ENCODE measurements at places on chromosomes 2 and 18. TPM values are rescaled to one million over a fixed set of nuclear protein-coding genes. Genes with fewer than 3 reads are reported as not detected.

- H3K27me3 ChIP-seq = no peaks in the 10 kb centered on the region
- H3K36me3 ChIP-seq = no peaks in the 10 kb centered on the region
- no peak overlapping the region for H3K4me3 ChIP-seq
- H3K4me1 ChIP-seq = no peaks in the 10 kb centered on the region
These were observed 11.7 kb downstream of the COLEC11 start for GRCh38 chr2:3606370-3607201.

GRCh38 chr18:68800075-68800474 lies 2.2 kb downstream of the CCDC102B start:
- H3K36me3 ChIP-seq = no peaks in the 10 kb centered on the region
- no peaks in the 10 kb centered on the region for H3K4me1 ChIP-seq
- no peaks in the 10 kb centered on the region for H3K27me3 ChIP-seq
- peak overlapping the region; percentile 3 for H3K4me3 ChIP-seq
- H3K27ac ChIP-seq = no peak overlapping the region

- DNase-seq = no peak
- H3K36me3 ChIP-seq = no peaks in the 10 kb centered on the region
- no peaks in the 10 kb centered on the region for H3K4me1 ChIP-seq
- H3K27me3 ChIP-seq = no peaks in the 10 kb centered on the region
- H3K4me3 ChIP-seq = no peak overlapping the region
- no peak overlapping the region for H3K27ac ChIP-seq
These were observed 3.0 kb downstream of the ARMC9 start for GRCh38 chr2:231201475-231201814.

GRCh38 chr2:236916181-236916580 lies 169.5 kb upstream of the COPS8 start:
- H3K4me1 ChIP-seq = no peaks in the 10 kb centered on the region
- H3K27me3 ChIP-seq = no peaks in the 10 kb centered on the region
- H3K4me3 ChIP-seq = no peak overlapping the region
- H3K36me3 ChIP-seq = no peaks in the 10 kb centered on the region

TEKT4 gene
- total RNA-seq = not detected

DNA sequence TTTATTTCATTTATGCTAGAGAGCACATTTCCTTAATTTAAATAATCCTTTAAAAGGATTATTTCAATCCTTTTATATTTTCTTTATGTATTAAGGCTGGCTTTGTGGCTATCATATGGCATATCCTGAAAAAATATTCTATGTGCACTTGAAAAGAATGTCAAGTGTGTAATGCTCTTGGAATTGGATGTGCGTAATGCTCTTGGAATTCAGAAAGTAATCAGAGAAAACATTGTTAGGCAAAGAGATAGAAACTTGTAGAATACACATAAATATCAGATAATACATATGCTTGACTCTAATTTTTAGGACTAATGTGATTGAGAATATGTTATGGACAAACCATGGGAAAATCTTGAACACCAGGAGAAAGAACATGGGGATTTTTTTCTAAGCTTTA lies 197.5 kb upstream of the COL3A1 start:
- no peak overlapping the region for H3K27ac ChIP-seq
- no peak overlapping the region for H3K4me3 ChIP-seq
- H3K27me3 ChIP-seq = no peaks in the 10 kb centered on the region

DNA sequence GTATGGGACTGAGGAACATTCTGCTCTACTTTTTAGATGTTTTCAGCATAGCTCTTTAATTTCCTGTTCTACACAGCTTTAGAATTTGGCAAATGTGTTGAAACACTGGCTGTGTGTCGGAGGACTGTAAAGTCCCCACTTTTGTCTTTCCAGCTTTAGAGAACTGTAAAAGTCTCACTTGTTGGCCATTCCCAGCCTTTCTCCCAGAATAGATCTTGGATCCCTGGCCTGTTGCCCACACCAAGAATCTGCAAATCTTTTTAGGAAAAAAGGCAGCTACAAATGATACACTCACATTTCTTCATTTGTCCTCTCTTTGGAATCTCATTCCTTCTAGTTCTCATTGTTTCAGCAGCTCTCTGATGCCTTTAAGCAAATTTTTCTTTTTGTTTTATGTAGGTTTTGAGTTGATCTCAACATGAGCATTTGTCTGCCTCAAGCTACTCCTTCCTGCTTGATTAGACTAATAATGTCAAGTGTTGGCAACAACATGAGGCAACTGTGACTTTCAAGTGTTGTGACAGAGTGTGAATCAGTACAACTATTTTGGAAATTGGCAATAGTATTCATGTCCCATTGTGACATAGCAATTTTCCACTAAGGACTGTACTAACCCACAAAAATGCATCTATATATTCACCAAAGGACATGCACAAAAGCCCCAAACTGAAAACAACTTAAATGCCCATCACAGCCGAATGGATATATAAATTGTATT lies 610.8 kb downstream of the EPHA4 start:
- no peaks in the 10 kb centered on the region for H3K4me1 ChIP-seq
- DNase-seq = no peak
- H3K27ac ChIP-seq = no peak overlapping the region
- no peak overlapping the region for H3K4me3 ChIP-seq
- no peaks in the 10 kb centered on the region for H3K27me3 ChIP-seq

GRCh38 chr2:238286551-238286950 lies 1.9 kb downstream of the PER2 start:
- no peaks in the 10 kb centered on the region for H3K27me3 ChIP-seq
- H3K27ac ChIP-seq = peak overlapping the region; percentile 97
- no peak overlapping the region for H3K4me3 ChIP-seq
- H3K4me1 ChIP-seq = peaks cover 19% of the 10 kb centered on the region
- peak; percentile 94 for DNase-seq

DNA sequence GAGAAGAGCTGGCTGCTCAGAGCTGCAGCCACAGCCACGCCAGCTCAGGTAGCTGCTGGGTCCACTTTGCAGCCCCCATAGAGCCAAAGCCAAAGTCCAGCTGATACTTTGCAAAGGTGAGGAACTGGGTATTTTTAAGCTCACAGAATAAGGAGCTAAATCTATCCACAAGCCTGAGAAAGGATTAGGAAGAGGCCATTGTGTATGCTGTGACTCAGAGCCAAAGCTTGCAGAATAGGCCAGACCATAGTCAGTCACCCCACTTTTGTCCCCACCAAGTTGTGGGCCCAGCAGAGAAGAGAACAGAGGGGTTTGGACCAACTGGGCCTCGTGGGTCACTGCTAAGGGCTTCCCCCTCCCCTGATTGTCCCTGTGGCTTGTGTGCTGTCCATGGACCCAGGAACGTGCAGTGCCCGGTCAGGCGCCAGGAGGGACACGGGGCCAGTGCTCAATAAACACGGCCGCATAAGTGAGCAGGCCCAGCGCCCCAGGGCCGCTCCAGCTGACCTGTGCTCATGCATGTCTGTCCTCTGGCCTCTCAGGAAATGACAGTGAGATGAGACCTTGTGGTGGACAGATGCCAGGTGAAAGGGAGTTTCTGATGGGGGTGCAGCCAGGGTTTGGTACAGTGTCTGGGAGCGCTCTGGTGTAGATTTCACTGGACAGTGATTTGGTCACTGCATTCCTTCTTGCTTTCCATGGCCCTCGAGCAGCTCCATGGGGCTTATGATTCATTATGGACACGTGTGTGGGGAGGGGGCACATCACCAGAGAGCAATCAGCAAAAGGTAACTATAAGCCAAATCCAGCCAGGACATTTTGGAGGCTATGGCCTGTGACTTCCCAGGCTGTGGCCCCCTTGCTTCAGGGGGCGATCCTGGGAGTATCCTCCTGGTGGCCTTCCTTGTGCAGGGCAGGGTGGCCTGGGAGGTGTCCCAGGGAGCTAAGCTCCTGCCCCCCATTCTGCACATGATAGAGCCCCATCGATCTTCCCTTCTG lies 31.3 kb downstream of the MAL start:
- DNase-seq = no peak
- H3K4me3 ChIP-seq = no peak overlapping the region
- H3K36me3 ChIP-seq = no peaks in the 10 kb centered on the region

COPS8 gene
- 205 TPM for total RNA-seq

GRCh38 chr2:99285526-99285925 lies 15.5 kb downstream of the LYG1 start:
- no peaks in the 10 kb centered on the region for H3K27me3 ChIP-seq
- no peak overlapping the region for H3K4me3 ChIP-seq
- no peak for DNase-seq
- no peaks in the 10 kb centered on the region for H3K36me3 ChIP-seq
- no peak overlapping the region for H3K27ac ChIP-seq
- no peaks in the 10 kb centered on the region for H3K4me1 ChIP-seq

CTDSP1 gene
- 113 TPM for total RNA-seq

GRCh38 chr2:125185691-125186270 lies 1160.7 kb downstream of the CNTNAP5 start:
- no peaks in the 10 kb centered on the region for H3K27me3 ChIP-seq
- H3K4me3 ChIP-seq = no peak overlapping the region
- no peaks in the 10 kb centered on the region for H3K4me1 ChIP-seq
- H3K27ac ChIP-seq = no peak overlapping the region
- no peaks in the 10 kb centered on the region for H3K36me3 ChIP-seq

GRCh38 chr2:158486970-158487325 lies 30.2 kb downstream of the PKP4 start:
- no peaks in the 10 kb centered on the region for H3K36me3 ChIP-seq
- no peak overlapping the region for H3K27ac ChIP-seq
- no peaks in the 10 kb centered on the region for H3K4me1 ChIP-seq
- no peak overlapping the region for H3K4me3 ChIP-seq
- no peak for DNase-seq
- H3K27me3 ChIP-seq = no peaks in the 10 kb centered on the region

DNA sequence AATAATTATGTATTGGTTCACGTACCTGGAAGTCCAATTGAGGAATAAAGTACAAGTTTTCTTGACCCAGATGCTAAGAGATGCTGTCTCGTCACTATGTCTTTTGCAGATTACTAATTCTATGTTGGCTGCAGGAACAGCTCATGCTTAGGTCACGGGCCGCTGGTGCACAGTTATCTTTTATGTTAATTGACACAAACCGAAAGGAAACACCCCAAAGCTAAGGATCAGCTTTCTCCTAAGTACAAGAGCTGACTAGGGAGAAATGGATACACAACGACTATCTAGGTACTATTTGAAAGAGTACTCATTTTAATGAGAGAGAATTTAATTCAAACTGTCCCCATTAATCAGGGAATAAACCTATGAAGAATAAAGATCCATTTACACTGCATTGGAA lies 217.7 kb upstream of the SLC35G4 start:
- no peak overlapping the region for H3K27ac ChIP-seq
- H3K4me3 ChIP-seq = no peak overlapping the region
- H3K4me1 ChIP-seq = no peaks in the 10 kb centered on the region

LBX2 gene
- total RNA-seq = 4.6 TPM

CHRND gene
- not detected for total RNA-seq

- no peaks in the 10 kb centered on the region for H3K27me3 ChIP-seq
- no peaks in the 10 kb centered on the region for H3K36me3 ChIP-seq
- H3K4me3 ChIP-seq = no peak overlapping the region
These were observed 62.8 kb upstream of the LAPTM4A start for GRCh38 chr2:20113986-20114938.

DNA sequence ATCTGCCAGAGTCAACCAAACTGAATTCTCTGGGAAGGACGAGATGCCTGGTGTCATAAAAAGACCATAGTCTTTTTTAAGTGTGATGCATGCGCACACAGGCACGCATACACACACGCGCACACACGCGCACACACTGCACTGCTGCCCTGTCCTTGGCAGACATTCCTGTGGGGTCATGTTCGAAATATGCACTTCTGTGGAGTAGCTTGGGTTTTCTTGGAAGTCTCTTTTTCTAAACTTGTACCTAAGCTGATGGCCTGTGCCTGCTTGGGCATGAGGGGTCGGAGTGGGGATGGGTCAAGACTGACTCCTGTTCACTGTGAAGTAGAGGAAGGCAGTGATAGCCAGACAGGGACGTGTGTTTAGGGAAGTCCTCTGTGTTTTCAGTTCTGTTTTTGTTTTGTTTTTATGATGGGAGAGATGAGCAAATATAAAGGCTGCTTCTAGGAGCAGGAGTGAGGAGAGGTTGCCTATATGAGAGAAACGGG lies 4.0 kb upstream of the RMC1 start:
- no peaks in the 10 kb centered on the region for H3K36me3 ChIP-seq
- no peak for DNase-seq
- peaks cover 2% of the 10 kb centered on the region for H3K4me1 ChIP-seq
- H3K27me3 ChIP-seq = no peaks in the 10 kb centered on the region
- no peak overlapping the region for H3K4me3 ChIP-seq
- no peak overlapping the region for H3K27ac ChIP-seq

- no peaks in the 10 kb centered on the region for H3K4me1 ChIP-seq
- H3K36me3 ChIP-seq = no peaks in the 10 kb centered on the region
- no peak overlapping the region for H3K4me3 ChIP-seq
- H3K27me3 ChIP-seq = no peaks in the 10 kb centered on the region
These were observed 365.6 kb upstream of the UBE2E3 start for GRCh38 chr2:180614776-180615175.

DNA sequence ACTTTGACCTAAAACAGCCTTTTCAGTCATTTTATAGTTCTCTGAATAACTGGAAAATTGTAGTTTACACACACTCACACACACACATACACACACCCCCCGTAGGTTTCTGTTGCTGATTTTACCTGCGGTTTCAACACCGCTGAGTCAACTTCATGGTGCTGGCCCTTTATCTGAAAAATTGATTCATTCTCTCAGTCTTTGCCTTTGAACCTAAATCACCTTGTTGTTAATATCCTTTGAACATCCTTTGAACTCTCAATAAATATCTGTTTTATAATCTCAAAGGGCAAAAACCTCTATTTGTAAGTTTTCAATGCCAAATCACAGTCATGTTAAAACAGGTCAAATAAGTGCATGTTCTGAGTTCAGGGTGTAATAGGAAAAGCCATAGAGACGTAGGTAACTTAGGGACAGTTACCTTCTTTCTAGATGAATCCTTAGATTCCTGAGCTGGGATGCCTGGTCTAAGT lies 109.0 kb upstream of the BZW1 start:
- H3K27me3 ChIP-seq = no peaks in the 10 kb centered on the region
- H3K27ac ChIP-seq = no peak overlapping the region
- no peak for DNase-seq
- H3K4me3 ChIP-seq = no peak overlapping the region
- no peaks in the 10 kb centered on the region for H3K36me3 ChIP-seq
- no peaks in the 10 kb centered on the region for H3K4me1 ChIP-seq

DPYSL5 gene
- total RNA-seq = not detected

- no peaks in the 10 kb centered on the region for H3K36me3 ChIP-seq
- no peak overlapping the region for H3K27ac ChIP-seq
- no peak for DNase-seq
- H3K4me1 ChIP-seq = no peaks in the 10 kb centered on the region
- no peak overlapping the region for H3K4me3 ChIP-seq
These were observed 742.6 kb upstream of the HS6ST1 start for GRCh38 chr2:129061069-129061768.

DNA sequence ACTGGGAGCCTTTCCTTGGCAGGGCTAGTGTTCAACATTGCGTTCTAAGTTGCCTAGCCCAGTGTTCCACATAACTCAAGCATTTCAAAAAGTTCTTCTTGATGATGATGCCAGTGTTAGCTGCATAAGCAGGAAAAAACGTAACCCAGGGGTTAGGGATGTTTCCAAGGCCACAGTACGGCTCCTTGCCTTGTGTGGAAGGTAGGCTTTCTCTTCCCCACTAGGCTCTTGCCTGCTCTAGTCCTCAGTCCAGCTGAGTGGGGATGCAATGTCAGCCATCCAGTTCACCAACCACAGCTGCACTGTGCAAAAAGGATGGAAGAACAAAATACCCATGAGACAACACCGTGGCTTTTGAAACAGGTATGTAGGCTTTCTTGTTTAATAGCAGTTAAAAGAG lies 28.0 kb upstream of the CYP26B1 start:
- no peaks in the 10 kb centered on the region for H3K36me3 ChIP-seq
- no peaks in the 10 kb centered on the region for H3K4me1 ChIP-seq
- H3K4me3 ChIP-seq = no peak overlapping the region
- no peak overlapping the region for H3K27ac ChIP-seq
- H3K27me3 ChIP-seq = no peaks in the 10 kb centered on the region

- H3K27me3 ChIP-seq = no peaks in the 10 kb centered on the region
- peaks cover 3% of the 10 kb centered on the region for H3K4me1 ChIP-seq
- no peak overlapping the region for H3K27ac ChIP-seq
- no peaks in the 10 kb centered on the region for H3K36me3 ChIP-seq
These were observed 28.2 kb upstream of the TAF1B start for GRCh38 chr2:9815076-9815475.
